ENCODE measurements at places on chromosomes 7 and 10. TPM values are rescaled to one million over a fixed set of nuclear protein-coding genes. Genes with fewer than 3 reads are reported as not detected.

GRCh38 chr7:44750921-44751571 is 2.4 kb downstream of the ZMIZ2 start:
- DNase-seq: peak; percentile 82

DNA sequence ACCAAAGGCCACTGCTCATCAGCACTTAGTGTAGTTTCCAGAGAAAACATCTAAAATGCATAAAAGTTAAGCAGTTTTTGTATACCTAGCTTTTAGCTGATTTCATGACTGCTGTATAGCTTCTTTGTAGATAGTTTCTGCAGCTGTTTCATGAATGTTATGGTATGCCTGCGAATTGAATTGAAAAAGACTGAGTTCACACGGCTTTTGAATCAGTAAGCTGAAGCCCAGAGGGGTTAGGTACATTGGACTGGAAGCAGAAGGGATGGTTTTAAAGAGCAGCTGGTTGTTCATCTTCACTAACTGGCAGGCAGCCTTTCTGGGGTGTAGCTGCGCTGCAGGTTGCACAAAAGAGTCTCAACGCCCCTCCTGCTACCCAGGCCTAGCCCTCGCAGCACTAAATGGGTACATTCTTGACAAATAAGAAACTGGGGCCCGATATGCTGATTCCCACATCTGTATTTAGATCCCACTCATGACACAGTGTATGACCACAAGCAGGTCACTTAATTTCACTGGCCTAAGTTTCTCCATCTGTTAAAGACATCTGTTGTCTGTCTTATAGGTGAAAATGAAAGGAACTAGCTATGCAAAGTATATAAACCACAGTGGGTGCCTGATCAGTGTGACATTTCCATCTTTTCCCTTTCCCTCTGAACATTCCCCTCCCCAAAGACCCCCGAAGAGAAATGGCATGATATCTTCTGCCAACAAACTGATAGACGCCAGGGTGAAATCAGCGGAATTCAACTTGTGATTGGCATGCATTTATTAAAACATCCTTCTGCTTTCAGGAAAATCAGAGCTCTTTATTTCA is 85.9 kb upstream of the AGBL3 start:
- no peak for DNase-seq

DNA sequence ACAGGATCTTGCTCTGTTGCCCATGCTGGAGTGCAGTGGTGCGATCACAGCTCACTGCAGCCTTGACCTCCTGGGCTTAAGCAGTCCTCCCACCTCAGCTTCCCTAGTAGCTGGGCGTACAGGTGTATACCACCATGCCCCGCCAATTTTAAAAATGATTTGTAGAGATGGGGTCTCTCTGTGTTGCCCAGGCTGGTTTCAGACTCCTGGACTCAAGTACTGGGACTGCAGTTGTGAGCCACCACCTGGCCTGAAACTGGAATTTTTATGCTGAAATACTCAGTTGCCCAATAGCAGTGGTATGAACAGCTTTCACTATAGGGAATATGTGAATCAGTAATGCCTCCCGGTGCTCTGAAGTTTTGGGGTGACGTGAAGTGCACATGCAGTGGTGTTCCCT is 7.6 kb downstream of the ZRANB1 start:
- DNase-seq: no peak

DNA sequence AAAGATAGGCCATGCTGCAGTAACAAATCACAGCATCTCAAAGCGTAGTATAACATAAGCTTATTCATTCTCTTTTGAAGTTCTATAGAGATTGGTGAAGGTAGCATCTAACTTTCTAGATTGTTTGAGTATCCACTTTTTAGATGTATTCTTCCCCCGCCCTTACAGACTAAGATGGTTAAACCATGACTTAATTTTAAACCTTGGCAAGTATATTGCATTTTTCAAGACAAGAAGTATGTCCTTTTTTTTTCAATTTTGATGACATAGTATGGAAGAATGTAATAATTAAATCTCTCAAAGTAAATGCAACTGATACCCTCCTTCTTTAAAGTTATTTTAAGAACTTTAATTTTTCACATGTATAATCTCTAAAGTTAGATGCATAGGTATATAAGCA is 190.0 kb downstream of the KCND2 start:
- DNase-seq: no peak

- DNase-seq: no peak
Measured at GRCh38 chr10:77959384-77959783, 32.8 kb upstream of the DLG5 start.

DNA sequence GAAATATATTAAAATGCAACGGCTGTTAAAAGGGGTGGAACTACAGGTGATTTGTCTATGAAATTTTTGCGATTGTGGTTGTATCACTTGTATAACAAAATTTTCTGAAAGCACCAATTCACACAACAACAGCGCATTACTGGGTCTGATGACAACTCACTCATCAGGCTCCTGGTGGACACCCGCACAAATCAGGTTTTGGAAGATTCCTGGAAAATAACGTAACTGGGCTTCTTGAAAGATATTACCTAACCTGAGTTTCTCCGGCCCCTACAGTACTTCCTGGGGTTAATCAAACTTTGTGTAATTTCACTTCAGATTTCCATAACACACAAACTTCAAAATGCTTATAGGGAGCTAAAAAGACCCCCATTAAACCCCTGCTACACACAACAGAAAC is 7.6 kb downstream of the SNX8 start:
- no peak for DNase-seq

ARPC1B gene
- 366 TPM for total RNA-seq

DNA sequence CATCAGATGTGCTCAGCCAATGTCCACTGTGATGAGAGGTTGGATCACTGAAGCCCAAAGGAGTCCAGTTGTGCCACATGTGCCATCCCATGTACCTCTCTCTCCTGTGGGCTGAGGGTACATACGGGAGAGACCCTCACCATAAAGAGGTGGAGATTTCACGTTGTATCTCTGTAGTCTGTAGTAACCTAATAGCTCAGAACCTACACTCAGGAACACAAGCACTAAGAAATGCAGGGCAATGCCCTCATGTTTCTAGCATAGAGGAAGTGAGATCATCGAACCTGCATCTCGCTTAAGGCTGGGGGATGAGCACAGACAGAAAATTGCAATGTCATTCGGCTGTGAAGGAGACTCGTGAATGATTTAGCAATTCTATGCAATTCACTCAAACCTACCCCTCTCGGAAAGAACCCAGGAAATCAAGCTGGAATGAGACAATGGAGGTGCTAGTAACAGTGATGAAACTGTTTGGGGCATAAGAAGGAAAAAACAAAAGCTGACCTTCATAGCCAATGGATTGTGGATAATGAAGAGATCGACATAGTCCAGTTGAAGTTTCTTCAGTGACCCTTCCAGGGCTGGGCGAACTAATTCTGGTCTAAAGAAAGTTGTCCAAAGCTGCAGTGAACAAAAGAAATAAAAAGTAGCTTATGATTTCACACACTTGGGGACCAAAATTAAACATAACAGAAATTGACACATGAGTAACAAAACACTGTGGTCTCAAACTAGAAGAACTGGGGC is 80.3 kb upstream of the UCN3 start:
- peak; percentile 77 for DNase-seq

DNA sequence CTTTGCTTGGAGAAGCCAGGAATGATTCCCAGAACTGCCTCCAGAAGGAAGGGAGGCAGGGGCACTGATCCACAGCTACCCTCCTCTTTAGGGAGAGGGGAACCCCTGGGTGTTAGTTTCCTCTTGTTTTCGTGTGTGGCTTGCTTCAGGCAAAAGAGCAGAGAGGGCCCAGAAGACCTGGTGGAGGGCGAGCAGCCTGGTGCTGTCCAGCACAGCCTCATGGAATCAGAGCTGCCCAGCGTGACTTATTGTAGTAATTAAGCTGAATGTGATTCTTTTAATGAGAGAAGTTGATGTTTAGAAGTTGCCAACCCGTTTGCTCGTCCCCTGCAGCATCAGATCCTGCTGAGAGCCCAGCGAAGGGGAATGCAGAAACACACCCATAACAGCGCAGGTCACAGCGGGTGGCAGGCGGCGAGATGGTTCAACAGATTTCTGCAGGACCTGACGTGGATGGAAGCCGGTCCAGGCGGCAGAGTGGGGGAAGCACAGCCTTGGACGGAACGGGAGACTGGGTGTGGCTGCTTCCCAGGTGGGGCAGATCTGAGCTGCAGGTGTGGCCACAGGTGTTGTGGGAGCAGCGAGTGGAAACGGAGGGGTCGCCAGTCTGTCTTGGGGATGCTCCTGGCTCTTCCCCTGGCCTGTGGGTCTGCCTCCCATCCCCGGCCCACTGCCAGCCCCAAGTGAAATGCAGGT is 53.7 kb upstream of the SHH start:
- peak; percentile 28 for DNase-seq
